ENCODE measurements at places on chromosomes 7 and 10.

- DNase-seq: no peak
Measured at GRCh38 chr10:70335246-70335613, 47.2 kb downstream of the LRRC20 start.

DNA sequence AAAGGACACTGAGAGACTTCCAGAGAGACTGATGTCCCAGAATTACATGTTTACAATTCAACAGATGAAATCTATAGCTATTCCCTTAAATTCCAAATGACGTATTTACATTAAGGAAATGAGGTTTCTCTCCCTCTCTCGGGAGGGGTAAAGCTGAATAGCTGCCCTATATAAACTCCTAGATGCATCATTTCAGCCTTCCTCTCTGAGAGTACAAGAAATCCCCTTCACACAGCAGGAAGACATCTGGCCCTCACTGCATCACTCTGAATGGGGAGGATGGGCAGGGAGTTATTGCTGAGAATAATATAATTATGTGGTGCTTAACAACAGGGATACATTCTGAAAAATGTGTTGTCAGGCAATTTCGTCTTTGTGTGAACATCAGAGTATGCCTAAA lies 11.0 kb downstream of the POT1 start:
- no peak for DNase-seq

DNA sequence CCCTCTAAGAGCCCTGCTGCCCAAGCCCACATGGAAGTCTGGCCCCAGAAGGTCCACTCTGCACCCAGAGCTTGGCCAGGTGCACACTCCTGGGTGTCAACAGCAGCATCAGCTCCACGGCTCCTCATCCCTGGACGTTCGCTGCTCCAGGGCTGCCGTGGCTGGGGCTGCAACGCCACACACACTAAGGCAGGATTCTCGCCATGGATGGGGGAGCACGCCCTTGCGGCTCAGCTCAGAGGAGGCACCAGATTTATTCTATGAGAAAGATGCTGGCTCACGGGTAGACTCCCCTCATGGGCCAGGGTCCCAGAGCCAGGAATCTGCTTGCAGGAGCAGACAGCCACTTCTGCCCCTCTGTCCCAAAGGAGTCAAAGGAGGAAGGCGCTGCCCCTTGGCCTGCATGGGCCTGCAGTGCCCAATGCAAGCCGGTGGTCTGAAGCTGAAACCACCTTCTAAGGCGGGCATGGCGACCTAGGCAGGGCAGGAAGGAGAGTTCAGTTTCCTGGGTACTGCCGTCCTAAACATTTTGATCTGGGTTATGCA lies 42.1 kb downstream of the CFAP46 start:
- DNase-seq: no peak

GRCh38 chr7:78765943-78766729 lies 687.3 kb downstream of the MAGI2 start:
- DNase-seq: peak; percentile 20

DNA sequence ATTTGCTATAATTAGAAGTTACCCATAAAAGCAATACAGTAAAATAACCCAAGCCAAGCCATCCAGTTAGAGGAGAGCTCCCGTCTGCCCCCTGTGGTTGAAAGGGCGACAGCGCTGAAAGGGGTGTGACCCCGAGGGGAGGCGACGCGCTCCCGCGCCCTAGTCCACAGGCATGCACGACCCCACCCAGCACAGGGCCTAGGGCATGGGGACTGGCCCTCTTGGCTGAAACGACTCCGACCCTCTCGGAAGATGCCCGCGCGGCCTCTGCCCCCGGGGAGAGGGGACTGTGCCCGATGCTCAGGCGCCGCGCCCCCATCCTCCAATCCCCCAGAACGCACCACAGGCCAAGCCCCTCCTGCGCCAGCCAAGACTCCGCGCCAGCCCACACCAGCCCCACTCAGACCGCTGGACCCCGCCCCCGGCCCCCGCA lies 64.0 kb downstream of the CSGALNACT2 start:
- peak; percentile 15 for DNase-seq

DNA sequence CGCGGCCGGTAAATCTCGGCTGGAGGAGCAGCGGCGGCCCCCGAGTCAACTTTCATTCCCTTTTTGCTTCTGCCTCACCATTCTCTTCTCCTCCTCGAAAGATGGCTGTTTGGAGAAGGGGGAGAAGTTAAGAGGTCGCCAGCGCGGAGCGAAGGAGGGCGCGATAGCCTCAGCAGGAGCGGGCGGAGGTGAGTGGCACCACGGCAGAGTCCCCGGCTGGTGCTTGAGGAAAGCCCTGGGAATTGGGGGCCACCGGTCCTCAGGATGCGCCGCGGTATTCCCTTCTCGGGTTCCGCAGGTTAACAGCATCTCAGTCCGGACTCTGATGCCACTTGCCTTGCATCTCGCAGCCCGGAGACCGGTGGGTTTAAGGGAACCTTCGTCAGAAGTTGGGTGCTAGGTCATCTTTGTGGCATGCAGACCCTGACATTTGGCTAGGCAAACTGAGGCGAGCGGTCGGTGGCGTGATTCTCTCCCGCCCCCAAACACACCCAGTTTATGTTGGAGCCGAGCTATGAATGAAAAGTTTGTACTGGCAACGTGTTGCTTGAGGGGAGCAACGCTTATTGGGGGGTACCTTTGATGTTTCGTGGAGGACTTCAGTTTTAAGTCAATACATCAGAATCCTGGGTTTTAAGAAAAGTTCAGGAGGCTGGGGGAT lies 59.5 kb upstream of the PRPS1L1 start:
- DNase-seq: no peak

- peak; percentile 28 for DNase-seq
Measured at GRCh38 chr7:149285603-149286002, 23.6 kb downstream of the ZNF783 start.

GRCh38 chr7:79386688-79387422 lies 66.6 kb downstream of the MAGI2 start:
- DNase-seq: peak; percentile 7

DNA sequence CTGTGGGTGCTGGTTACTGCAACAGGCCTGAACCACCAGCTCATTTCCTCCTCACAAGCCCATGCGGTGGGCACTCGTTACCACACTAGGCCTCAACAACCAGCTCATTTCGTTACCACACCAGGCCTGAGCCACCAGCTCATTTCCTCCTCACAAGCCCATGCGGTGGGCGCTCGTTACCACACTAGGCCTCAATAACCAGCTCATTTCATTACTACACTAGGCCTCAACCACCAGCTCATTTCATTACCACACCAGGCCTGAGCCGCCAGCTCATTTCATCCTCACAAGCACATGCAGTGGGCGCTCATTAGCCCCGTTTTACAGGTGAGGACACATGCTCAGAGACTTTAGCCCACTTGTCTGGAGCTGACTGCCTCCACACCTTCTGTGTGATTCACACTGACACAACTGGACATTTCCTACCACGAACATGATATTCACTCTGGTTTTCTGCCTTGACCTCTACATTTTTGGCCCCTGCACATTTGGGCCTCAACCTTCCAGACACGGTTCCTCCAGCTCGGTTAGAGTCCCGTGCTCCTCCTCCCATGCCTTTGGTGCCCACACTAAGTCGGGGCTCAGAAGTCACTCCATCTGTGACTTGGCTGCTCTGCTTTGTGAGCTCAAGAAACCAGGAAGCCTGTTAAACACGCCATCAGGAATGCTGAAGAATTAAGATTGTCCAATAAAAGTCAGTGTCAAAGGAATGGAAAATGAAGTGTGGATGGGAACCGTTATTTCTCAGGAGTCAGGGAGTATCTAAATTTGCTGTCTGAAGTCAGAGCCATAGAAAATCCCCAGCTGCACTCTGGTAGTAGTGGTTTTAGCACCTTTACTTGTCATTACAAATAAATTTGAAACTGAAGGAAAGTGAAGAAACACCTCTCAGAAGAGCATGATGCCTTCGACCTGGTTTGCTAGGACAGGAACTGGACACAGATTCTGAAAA lies 55.8 kb upstream of the LANCL2 start:
- DNase-seq: no peak

- peak; percentile 58 for DNase-seq
Measured at GRCh38 chr10:3239066-3239919, 66.7 kb upstream of the PITRM1 start.

GRCh38 chr7:282621-283020 lies 7.3 kb upstream of the FOXL3 start:
- DNase-seq: no peak

GRCh38 chr10:104300002-104300735 lies 31.2 kb downstream of the GSTO2 start:
- peak; percentile 98 for DNase-seq

- DNase-seq: no peak
Measured at GRCh38 chr7:92044940-92045339, 89.3 kb downstream of the CYP51A1 start.

DNA sequence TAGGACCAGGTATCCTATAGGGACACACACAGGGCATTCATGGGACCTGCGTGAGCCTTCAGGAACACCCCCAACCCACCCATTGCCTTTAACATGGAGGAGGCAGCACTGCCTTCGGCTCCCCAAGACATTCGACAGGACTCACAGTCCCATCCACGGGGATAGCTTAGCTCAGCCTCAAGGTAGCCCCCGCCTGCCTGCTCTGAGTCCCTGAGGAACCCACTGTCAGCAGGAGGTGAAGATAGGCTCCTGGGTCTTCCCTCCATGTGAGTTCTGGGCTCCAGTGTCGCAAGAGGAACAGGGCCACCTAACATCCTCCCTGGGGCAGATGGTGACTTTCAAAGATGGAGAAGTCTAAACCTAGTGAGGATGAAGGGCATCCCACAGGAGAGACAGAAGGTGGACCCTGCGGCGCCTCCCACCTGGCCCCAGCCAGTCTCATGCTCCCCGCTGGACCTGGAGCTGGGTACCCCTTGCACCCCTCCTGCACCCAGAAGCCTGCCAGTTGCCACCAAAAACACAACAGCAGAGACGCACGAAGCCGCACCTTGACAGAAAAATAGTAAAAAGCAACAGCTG lies 4.9 kb upstream of the ADIRF start:
- DNase-seq: no peak

GRCh38 chr10:76185471-76186301 lies 754.3 kb downstream of the LRMDA start:
- peak; percentile 21 for DNase-seq

- DNase-seq: no peak
Measured at GRCh38 chr10:86848747-86849146, 92.3 kb downstream of the BMPR1A start.

- DNase-seq: peak; percentile 81
Measured at GRCh38 chr7:106313456-106313901, 28.7 kb upstream of the NAMPT start.

GRCh38 chr7:50657341-50657873 lies 92.2 kb upstream of the DDC start:
- DNase-seq: peak; percentile 21

GRCh38 chr10:47183704-47184041 lies 116.3 kb upstream of the GDF10 start:
- no peak for DNase-seq

DNA sequence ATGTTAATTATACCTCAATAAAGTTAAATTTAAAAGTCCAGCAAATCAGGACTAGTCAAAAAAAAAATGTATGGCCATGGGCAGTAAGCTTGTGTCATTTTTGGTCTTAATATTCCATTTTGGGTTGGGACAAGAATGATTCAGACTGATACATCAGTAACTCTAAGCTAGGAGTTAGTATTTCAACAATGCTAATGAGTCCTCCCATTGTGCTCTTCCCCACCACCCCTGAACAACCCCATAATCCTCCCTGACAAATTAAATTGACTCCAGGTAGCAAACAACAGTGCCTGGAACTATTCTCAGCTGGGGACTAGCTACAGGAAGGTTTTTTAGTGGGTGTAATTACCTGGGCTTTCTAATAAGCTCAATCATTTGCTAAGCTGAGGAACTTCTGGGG lies 30.7 kb upstream of the KCNIP2 start:
- no peak for DNase-seq

GRCh38 chr10:78455811-78456210 lies 422.1 kb downstream of the RPS24 start:
- DNase-seq: no peak

DNA sequence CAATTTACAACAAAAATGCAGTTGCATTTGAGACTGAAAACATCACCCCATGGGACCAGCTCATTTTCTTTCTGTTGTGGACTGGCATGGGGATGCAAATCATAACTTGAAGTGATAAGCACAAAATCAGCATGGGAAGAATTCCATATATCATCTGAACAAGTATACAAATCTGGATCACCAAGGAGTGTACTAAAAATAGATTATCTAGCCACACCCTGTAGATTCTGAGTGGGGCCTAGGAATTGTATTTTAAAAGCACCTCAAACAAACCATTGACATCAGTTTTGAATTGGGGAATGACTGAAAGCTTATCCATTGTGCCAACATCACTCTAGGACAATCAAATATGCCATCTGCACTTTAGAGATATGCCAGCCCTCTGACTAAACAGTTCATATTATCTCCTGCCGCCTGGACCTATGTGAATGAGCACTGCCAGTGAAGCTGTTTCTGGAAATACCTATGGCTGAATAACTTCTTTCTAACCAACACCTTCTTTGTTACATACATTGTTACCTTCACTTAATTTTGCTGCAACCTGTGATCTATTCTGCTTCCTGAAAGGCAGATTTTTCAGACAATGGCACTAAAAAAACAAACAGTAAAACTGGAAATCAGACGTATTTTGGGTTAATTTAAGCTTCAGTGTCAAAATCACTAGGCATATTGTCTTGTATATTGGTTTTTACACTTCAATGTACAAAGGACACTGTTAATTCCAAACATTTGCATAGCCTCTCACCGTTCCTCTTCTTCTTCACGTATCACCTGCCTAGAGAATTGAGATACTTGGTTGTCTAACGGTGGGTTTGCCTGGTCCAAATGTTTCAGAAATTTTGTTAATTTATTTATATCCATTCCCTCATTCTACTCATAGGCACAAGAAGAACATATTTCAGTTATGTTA lies 42.4 kb upstream of the HGF start:
- DNase-seq: no peak
